ENCODE measurements at places on chromosomes 4 and X.

DNA sequence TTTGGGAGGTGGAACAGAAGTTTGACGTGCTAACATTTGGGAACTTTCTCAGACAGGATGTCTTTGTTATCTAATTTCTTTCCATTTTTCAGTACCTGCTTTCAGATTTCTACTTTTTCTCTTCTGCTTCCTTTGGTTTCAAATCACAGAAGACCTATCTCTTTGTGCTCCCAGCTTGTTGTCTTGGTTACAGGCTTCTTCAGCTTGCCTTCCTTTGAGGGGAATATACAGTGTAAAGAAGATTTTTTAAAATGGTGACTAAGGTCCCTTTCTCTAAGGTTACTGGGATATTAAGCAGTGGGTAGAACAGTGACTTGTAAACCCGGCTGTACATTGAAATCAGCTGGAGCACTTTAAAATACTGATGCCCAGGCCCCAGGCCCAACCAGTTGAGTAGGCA is 48.0 kb downstream of the TMEM164 start:
- no peak for DNase-seq

DNA sequence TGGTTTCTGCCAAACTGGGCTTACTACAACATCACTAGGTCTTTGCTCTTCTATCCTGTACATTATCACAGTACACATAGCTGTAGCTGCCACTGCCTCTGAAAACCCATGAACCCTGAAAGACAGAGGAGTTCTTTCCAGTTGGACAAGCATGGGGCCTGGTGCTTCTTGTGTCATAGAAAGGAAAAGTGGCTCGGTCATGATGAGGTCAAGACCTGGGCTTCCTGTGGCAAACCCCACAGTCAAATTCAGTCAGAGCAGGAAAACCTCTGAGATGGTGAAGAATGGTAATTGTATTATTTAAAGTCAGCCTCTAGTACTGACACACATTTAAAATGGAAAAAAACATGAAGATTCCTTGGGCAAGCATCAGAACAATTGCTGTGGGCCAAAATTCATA is 133.3 kb upstream of the PRPS2 start:
- DNase-seq, result no peak

DNA sequence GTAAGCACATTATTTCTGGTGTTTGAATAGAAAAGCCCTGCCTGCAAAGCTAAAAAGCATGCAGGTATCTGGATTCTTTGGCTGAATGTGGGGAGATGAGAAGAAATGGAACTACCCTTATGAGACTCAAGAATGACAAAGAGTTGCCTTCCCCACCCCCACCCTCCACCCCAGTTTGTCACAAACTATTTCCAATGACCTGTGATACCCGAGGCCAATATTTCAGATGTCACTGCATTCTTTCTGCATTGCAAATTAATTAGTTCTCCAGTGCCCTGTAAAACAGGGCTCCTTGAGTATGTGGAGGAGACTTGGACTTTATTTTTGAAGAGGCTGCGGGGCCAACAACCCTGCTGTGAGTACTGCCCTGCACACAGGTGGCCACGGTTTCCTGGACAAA is 116.4 kb downstream of the ZNF827 start:
- DNase-seq, result no peak

- peak; percentile 46 for DNase-seq
Observed at GRCh38 chr4:15695729-15696128, 7.1 kb upstream of the BST1 start.

DNA sequence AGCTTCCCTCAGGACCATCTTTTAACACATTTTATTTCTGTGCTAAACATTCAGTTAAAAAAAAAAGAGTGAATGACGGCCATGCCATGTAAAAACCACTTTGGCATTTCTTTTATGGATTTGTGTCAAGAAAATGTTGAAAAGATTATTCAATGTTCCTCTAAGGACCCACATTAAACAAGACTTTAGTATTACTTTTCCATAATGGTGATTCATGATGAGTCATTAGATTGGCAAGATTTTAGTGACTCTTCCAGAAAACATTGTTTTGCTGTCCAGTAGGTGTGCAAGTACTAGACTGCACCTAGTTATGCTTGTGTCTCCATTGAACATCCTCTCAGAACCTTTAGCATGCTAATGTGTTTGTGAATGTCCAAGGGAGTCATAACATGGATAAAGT is 748.6 kb downstream of the STPG2 start:
- no peak for DNase-seq

- DNase-seq, result no peak
Observed at GRCh38 chrX:134631426-134632346, 26.6 kb downstream of the PLAC1 start.

DNA sequence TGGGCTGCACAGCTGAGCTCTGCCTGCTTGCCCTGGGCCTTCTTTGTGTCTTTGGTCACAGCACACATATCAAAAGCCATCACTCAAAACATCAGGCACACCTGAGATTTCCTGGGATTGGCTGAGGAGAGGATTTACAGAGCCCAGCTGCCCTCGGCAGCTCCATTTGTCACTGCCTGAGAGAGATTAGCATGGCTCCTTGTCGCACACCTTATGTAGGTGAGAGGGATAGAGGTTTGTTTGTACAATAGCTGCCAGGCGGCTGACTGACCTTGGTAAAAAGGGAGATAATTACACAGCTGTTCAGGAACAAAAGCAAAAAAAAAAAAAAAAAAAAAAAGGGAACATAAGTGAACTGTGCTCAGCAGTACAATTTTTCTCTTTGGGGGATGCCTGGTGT is 63.2 kb downstream of the MGST2 start:
- peak; percentile 57 for DNase-seq
